Lung (tissue), 17 donors: ENCODE measurements at places on chromosomes 12 and 14. TPM values are rescaled to one million over a fixed set of nuclear protein-coding genes. Genes with fewer than 3 reads are reported as not detected.

DNA sequence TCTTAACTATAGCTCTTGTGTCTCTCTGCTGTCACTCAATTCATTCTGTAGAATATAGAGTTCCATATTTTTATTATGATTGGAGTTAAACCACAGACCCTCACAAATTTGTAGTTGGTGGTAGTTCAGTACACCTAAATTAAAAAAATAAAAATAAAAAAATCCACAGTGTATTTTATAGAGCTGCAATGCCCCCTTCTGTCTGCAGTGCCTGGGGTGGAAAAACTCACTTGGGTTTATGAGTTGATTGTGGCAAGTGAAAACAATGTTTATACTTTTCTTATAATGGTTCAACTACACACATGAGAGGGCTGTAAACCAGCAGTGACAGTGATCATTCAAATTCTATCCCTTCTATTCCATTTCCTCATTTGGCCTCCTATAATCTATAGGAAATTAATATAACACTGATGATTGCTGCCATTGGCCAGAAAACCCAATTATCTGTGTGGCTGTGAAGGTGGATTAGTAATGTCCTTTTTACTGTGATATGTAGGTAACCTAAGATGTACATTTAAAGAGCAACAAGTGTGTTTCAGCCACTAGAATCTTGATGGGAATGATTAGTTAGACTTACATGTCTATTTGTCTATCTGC, 166.9 kb upstream of the LRIG3 start:
- no peak for DNase-seq

DNA sequence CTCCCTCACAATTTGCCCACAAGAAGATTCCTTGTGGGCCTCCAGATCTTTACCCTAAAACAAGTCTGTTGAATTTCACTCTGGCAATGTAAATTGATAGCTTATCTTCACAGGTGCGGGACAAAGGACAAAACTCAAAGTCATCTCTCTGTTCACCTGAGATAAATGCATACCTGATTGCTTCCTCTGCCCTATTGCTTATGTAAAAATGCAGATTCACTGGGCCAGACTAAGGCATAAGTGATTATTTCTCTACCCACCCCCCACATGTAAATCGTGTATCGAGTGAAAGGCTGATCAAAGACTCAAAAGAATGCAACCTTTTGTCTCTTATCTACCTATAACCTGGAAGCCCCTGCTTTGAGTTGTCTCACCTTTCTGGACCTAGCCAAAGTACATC, 316.8 kb downstream of the SSPN start:
- DNase-seq: no peak

- no peak for DNase-seq
Measured at GRCh38 chr14:62076368-62076767, 314.1 kb downstream of the SNAPC1 start.

- no peak for DNase-seq
Measured at GRCh38 chr14:45651890-45652289, 398.9 kb upstream of the MIS18BP1 start.

DNA sequence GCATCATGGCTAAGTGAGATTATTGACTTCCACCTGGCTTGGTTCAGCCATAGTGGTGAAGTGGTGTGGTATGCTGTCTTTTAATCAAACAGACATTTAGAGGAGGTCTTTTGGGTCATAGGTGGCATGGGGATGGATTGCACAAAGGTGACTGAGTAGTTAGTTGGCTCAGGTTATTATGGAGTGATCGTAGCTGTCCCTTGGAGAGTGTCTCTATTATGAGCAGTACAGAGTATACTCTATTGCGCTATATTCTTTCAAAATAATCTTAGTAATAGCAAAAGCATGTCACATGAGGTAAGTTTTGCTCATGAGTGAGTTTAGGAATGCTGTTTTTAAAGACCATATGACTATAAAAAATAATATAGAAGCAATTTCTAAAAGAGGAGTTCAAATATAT, 60.4 kb downstream of the RASSF8 start:
- DNase-seq: no peak

DNA sequence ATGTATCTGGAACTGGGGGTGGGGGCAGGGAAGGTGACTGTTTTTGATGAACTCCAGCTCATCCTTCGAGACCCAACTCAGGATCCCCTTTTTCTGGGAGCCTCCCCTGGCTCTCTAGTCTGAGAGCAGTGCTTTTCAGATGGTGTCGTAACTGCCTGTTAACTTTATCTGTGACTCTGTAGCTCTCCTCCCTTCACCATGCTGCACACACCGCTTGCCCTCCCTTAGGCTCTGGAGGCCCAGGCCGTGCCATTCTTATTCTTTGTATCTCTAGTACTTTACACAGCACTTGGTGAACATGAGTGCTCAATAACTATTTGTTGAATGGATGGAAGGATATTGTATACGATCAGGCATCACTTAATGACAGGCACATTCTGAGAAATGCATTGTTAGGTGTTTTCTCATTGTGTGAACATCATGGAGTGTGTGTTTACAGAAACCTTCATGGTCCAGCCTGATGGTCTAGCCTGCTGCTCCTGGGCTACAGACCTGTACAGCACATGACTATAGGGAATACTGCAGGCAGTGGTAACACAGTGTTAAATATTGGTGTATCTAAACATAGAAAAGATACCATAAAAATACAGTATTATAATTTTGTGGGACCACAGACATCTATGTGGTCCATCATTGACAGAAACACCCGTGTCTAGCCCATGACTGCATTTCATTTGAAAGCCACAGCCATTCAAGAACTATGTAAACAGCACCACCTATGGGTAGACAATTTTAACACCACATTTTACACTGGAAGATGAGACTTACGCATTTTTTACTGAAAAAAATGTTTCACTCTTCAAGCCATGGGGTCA, 91.8 kb downstream of the EML1 start:
- peak; percentile 82 for DNase-seq

DNA sequence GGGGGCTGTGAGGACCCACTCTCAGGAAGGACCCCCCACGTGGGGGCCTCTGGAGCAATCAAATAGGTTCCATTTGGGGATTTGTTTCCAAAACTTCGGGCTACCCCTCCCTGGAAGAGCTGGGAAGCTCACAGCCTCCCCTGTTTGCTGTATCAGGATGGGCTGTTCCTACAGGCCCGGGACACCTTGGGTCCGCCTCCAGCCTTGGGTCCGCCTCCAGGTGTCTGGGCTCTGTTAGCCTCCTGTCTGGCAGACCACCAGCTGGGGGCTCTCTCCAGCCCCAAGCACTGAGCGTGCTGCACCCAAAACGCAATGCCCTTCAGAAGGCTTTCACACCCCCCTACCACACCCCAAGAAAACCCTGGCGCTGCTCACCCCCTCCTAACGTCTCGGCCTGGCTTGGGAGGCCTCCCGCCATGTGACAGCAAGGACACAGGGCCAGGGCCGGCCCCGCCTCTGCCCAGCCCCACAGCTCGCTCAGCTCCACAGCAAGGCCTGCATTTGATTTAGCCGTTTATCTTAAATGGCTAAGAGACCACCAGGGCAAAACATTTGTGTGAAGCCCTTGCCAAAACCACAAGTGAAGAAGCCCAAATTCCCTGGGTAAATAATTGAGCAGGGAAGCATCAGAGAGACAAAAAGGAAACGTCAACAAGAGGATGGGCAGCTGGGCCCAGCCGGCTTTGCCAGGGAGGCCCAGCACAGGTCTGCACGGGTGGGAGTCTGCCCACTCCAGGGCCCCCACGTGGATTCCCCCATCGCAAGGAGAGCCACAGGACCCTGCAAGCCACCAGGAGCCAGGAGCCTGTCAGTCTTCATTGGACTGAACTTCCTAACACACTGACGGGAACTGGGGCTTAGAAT, 39.9 kb downstream of the BCL11B start:
- peak; percentile 83 for DNase-seq

DNA sequence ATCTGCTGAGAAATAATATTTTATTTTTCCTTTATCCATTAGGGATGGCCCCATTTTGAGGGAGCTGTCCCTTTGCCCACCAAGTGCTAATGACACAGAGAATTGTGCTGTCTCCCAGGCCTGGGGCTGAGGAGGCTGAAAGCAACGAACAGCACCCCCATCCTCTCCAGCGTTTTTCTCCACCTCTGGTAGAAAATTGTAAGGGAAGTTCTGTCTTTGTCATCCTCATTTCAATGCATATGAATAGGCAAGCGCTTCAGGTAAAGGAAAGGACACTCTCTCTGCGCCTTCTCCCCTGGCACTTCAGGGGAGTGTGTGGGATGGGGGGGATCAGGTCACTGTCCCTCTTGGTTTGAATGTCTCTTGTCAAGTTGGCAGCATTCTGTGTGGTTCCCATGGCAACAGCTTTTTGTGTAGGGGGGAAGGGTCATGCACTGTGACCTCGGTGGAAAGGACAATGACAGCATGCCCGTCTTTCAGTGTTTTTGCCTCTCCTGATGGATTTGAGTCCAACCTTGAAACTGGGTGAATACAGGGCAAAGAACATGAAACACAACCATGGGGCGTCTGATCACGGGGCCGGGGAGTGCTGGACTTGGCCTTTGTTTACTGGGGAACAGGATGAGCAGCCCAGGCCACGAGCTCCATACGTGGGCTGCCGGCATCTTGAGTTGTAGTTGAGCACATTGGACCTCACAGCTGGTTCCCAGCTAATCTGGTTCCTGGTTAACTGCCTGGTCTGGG, 230.2 kb downstream of the VRK1 start:
- DNase-seq: no peak

DNA sequence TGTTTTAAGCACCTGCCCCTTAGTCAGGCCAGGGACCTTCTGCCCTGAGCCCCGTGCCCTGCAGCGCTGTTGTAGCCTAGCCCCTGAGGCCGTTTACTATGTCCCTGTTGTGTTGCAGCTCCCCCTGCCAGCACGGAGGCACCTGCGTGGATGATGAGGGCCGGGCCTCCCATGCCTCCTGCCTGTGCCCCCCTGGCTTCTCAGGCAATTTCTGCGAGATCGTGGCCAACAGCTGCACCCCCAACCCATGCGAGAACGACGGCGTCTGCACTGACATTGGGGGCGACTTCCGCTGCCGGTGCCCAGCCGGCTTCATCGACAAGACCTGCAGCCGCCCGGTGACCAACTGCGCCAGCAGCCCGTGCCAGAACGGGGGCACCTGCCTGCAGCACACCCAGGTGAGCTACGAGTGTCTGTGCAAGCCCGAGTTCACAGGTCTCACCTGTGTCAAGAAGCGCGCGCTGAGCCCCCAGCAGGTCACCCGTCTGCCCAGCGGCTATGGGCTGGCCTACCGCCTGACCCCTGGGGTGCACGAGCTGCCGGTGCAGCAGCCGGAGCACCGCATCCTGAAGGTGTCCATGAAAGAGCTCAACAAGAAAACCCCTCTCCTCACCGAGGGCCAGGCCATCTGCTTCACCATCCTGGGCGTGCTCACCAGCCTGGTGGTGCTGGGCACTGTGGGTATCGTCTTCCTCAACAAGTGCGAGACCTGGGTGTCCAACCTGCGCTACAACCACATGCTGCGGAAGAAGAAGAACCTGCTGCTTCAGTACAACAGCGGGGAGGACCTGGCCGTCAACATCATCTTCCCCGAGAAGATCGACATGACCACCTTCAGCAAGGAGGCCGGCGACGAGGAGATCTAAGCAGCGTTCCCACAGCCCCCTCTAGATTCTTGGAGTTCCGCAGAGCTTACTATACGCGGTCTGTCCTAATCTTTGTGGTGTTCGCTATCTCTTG, 7.6 kb downstream of the DLK1 start:
- DNase-seq: no peak

GRCh38 chr12:101940400-101940950, 63.1 kb downstream of the DRAM1 start:
- DNase-seq: no peak

GRCh38 chr12:55942577-55943136, 11.7 kb downstream of the DGKA start:
- DNase-seq: no peak

- no peak for DNase-seq
Measured at GRCh38 chr12:52837413-52837741, 3.3 kb upstream of the KRT79 start.

The INSM2 gene
- polyA plus RNA-seq: 0.02 TPM

The POU6F1 gene
- 9.4 TPM for polyA plus RNA-seq

The RD3L gene
- 0.08 TPM for polyA plus RNA-seq

The MORN3 gene
- polyA plus RNA-seq: 2.8 TPM
